ENCODE measurements at places on chromosomes 11 and 22.

DNA sequence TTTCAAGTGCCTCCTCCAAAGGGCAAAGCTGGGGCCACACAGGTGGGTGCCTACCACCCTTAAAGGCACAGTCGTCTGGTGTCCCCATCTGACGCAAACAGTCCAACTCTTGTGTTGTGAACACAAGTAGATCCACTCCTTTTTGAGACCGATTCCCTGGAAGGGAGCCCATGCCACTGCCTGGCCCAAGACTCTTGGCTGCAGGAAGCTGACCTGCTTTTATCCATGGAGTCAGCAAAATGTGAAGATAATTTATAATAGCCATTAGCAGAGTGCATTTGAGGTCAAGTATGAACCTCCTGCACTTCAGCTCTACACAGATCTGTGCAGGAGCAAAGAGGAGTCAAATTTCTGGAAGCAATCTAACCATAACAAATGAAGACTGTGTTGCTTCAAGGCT is 68.5 kb downstream of the ADM start:
- DNase-seq: no peak

GRCh38 chr11:102564110-102564509 is 33.6 kb upstream of the MMP7 start:
- no peak for DNase-seq

DNA sequence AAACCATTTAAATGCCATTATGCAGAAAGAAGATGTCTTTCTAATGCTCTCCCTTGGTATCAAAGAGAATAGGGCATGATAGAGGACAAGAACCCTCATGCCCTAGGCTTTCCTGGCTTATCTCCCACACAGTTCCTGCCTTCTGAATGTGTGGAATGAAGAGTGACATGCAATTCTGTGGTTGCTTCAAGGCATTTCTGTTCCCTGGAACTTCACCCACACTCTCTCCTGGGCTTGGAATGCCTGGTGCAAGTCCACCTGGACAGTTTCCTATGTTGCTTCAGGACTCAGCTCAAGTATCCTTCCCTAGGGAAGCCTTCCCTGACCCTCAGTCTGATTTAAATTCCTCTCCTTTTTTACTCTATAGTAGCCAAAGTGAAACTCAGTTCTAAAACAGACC is 53.8 kb upstream of the DRD2 start:
- DNase-seq: no peak

- DNase-seq: no peak
These were observed 152.1 kb downstream of the FAT3 start for GRCh38 chr11:92376680-92377079.

DNA sequence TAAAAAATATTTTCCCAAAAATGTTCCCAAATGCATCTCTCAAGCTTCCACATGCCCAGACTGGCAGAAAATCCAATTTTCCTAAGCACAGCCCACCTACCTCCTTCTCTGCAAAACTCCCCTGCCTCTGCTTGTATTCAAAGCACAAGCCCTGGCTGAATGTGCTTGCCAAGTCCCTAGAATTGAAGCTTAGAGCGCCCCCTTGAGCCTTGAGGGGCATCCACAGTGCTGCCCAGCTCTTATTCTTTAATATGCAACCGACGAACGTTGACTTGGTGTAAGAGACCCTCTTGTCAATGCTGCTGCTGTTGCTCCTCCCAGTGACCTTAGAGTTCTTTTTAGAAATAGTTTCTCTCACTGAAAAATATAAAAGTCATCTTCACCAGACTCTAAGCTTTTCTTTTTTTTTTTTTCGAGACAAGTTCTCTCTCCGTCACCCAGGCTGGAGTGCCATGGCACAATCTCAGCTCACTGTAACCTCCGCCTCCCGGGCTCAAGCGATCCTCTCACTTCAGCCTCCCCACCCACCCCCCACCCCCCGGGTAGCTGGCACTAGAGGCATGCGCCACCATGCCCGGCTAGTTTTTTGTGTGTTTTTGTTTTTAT is 63.5 kb upstream of the CAPRIN1 start:
- DNase-seq: peak; percentile 70

DNA sequence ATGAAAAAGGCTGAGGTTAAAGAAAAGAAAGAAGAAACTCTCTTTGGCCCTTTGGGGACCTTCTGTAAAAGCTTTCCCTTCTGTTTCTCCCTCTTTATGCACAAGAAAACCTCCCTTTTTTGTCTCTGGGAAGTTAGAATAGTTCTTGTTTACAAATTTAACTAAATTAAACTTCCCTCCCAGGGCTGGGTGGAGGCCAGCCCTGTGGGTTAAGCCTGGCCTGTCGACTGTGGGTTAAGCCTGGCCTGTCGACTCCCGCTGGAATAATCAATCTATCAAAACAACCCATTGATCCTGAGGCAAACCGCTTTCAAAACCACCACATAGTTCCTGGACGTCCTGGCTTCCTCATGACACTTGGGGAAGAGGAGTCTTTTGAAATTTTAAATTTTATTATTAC is 1.2 kb upstream of the DRG1 start:
- no peak for DNase-seq

DNA sequence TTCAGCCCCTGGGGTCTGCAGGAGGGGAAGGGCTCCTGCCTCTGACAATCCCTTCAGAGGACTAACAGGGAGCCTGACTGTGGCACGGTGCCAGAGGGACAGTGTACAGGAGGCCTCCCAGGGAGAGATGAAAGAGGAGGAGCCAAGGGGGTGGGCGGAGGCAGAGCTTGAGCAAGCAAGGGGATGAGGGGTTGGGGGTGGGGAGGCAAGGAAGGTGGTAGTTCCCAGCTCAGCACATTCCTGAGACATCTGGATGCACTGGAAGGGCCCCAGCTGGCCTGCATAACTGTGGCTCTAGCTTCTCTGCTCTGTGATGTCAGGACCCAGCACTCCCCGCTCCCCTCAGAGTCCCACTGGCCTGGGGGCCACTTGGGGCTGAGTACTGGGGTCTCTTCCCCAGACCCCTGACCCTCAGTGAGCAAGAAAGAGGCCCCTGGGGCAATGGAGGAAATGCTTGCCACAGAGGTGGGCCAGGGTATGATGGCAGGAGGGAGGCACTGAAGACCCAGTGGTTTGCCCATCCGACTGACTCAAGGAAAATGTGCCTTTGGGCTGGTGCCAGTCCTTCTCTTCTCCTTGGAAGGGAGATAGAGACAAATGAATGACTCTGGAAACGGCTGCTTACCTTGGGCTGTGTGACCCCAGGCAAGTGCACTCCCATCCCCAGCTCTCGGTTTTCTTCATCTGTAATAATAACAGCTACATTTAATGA is 13.3 kb downstream of the CREB3L1 start:
- no peak for DNase-seq

All from activated naive CD4-positive, alpha-beta T cell treated with Interleukin-2 at 50 U/mL for 16 hours (primary cell).